DMS79 (cell line): ENCODE measurements at places on chromosomes 13 and 19.

- DNase-seq = peak; percentile 62
Observed at GRCh38 chr13:112783978-112784371, 94.1 kb downstream of the ATP11A start.

- no peak for DNase-seq
Observed at GRCh38 chr13:113552786-113553434, 31.6 kb upstream of the TFDP1 start.

GRCh38 chr13:86830046-86830445, 841.1 kb upstream of the SLITRK5 start:
- DNase-seq = no peak

GRCh38 chr13:21590231-21590630, 13.7 kb downstream of the MICU2 start:
- DNase-seq = no peak

GRCh38 chr13:76266561-76266960, 619.6 kb downstream of the KCTD12 start:
- no peak for DNase-seq
